Ascending aorta (tissue), 2 donors: ENCODE measurements at places on chromosomes 2 and 18.

DNA sequence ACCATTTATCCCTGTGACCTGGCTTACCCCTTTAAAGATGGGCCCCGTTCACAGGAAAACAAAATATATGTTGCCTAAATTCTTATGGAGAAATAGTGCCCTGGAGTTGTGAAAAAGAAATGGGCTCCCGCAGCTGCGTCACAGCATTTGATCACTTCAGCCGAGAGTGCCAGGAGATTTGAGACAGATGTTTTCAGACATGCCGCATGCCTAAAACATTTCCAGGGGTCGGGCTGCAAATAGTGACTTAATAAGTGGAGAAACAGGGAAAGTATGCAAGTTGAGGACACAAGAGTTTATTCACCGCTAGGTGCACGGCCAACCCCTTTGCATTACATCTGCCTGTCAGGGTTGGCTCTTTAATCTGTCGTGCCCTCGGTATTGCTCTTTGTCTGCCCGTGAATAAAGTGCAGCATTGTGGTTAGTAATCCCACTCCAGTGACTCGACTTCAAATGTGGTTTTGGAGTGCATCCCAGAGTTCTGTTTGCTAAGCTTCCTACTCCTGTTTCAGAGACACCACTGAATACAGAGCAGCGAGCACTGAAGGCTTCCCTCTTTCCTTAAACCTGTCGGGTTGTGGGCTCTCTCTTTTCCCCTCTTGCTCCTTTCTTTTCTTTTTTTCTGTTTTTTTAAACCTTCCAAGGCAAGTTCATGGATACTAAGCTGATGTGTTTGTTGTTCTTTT, 187.5 kb downstream of the LTBP1 start:
- no peaks in the 10 kb centered on the region for H3K27me3 ChIP-seq
- DNase-seq = no peak
- peak overlapping the region; percentile 73 for H3K4me3 ChIP-seq
- no peaks in the 10 kb centered on the region for H3K36me3 ChIP-seq

DNA sequence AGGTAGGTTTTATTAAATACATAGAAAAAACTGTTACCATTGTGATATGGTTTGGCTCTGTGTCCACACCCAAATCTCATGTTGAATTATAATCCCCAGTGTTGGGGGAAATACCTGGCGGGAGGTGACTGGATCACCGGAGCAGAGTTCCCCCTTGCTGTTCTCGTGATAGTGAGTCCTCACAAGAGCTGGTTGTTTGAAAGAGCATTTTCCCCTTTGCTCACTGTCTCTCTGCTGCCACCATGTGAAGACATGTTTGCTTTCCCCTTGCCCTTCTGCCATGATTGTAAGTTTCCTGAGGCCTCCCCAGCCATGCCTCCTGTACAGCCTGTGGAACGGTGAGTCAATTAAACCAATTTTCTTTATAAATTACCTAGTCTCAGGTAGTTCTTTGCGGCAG, 352.7 kb upstream of the SLC39A10 start:
- H3K27ac ChIP-seq = no peak overlapping the region
- H3K36me3 ChIP-seq = no peaks in the 10 kb centered on the region
- no peaks in the 10 kb centered on the region for H3K27me3 ChIP-seq
- DNase-seq = no peak
- H3K4me3 ChIP-seq = no peak overlapping the region

- DNase-seq = no peak
- no peaks in the 10 kb centered on the region for H3K27me3 ChIP-seq
- no peaks in the 10 kb centered on the region for H3K4me1 ChIP-seq
- no peaks in the 10 kb centered on the region for H3K36me3 ChIP-seq
- H3K4me3 ChIP-seq = no peak overlapping the region
These were observed 300.5 kb downstream of the TMX3 start for GRCh38 chr18:68414407-68414806.

DNA sequence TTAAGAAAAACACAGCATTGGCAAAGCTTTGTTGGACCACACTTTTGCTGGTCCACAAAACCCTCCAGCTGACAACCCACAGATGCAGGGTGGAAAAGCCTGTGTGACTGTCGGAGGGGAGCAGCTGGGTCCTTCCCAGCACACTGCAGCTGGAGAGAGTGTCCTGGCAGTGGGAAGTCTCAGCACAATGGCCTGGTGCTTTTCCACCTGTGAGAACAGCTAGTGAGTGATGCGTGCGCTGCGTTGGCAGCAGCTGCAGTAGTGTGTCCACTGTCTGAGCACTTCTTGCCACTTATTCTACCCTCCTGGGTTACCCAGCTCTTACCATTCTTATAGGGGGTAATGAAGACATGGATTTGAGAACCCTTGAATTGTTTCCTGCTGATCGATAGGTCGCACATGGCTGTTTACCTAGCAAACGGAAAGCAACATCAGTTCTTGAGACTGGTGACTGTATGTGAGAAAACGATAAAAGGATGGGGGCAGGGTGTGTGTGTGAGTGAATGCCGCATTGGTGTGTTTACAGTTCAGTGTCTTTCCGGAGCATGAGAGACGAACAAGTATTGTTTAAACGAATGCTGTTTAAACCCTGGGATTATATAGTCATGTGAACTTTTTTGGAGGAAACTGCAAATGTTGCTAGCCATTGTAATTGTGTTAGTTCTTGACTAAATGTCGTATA, 69.7 kb downstream of the LYPD6 start:
- no peaks in the 10 kb centered on the region for H3K4me1 ChIP-seq
- no peaks in the 10 kb centered on the region for H3K27me3 ChIP-seq
